COR-L47 (cell line): ENCODE measurements at places on chromosomes 12 and 14.

GRCh38 chr12:127745469-127746212, 521.3 kb upstream of the TMEM132C start:
- DNase-seq, result no peak

- DNase-seq, result no peak
Observed at GRCh38 chr12:4049298-4050080, 176.3 kb upstream of the PARP11 start.

DNA sequence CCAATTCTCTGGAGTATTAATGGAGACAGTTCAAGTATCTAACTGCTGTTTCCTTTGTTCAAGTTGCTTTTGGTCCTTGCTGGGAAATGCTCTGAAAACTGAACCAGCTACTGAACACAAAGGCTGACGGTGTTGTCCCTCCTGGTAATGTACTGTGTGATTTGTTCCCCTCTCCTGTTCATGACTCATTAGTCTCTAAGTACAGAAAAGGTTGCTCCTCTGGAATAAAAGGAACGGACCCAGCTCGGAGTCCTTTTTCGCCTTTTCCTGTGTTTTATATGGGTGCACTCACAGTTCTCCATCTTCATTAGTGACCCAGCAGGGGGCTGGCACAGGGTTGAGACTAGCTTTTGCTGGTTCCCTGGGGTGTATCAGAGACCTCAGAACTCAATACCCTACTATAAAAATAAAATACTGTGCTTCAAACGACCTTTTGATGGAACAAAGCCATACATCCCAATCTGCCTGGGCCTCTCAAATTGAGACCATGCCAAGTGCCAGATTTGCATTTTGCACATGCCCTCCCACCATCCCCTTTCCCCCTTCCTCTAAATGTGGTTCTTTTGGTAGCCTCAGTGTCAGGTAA, 269.7 kb downstream of the RAD51B start:
- DNase-seq, result peak; percentile 44

GRCh38 chr14:51931308-51931707, 58.0 kb upstream of the RTRAF start:
- no peak for DNase-seq

DNA sequence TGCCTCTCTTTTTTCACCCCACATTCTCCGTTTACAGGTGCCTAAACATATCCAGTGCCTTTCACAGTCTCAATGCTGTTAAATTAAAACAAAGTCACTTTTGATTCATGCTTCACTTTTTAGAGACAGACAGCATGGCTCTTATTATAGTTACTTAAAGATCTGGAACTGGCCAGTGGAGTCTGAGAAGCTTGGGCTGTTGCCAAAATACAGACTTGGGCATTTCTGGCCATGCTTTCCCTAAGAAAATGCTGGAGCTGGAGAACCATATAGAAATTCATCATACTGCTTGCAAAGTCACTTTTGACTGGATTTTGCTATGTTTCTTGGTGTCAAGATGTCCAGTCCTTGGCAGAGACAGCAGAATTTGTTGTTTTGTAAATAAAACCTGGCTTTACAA, 12.2 kb upstream of the GPR68 start:
- DNase-seq, result no peak
